ENCODE measurements at places on chromosomes 12 and 14. TPM values are rescaled to one million over a fixed set of nuclear protein-coding genes. Genes with fewer than 3 reads are reported as not detected.

GRCh38 chr14:50117456-50117855 is 1.1 kb upstream of the VCPKMT start:
- DNase-seq = no peak

DNA sequence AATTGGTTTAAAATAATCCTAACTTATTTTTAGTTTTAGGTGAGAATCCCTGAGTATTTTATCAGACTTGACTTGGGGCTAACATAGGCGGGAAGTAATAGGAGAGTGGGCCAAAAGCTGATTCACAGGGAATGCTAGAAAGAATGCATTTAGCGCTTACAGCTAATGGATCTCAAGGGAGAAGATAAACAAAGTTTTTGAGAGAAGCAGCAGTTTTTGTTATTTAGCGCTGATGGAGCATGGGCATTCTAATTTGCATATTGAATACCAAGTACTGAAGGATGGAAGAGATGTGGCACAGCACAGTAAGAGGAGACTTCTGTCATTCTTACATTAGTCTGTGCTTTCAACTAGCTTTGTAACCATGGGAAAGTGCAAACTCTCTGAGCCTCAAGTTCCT is 436.0 kb upstream of the FBXO33 start:
- no peak for DNase-seq

- DNase-seq = no peak
Measured at GRCh38 chr12:124436366-124436765, 131.0 kb downstream of the NCOR2 start.

- DNase-seq = no peak
Measured at GRCh38 chr12:49684310-49684854, 22.8 kb downstream of the FMNL3 start.

- no peak for DNase-seq
Measured at GRCh38 chr12:132182711-132183365, 38.6 kb downstream of the NOC4L start.

GRCh38 chr14:51208982-51209381 is 31.1 kb upstream of the TMX1 start:
- no peak for DNase-seq

DNA sequence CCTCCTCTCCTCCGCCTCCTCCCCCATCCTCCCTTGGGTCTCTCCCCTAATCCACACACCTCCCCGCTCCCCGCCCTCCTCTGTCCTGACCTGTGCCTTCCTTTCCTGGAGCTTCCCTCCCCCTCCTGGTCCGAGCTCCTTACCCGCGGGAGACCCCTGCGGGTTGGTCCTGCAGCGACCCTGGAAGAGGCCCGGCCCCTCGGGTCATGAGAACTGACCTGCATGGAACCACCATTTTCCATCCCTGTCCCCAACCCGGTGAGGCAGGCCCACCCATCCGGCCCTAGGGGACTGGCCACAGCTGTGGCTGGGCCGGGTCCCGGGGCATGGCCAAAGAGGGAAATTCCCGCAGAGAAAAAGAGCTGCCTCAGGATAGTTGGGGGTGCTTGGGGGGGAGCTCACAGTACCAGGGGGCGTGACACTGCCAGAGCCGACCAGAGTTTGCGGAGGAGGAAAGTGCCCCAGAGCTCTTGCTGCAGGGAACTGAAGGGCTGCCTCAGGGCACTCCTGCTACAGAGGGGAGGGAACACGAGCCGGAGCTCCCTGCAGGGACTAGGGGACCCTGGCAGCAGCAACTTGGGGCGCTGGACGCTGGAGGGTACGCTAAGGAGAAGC is 613 bp downstream of the ARHGEF40 start:
- DNase-seq = no peak

GRCh38 chr14:48690349-48690748 is 895.8 kb downstream of the RPS29 start:
- DNase-seq = no peak

DNA sequence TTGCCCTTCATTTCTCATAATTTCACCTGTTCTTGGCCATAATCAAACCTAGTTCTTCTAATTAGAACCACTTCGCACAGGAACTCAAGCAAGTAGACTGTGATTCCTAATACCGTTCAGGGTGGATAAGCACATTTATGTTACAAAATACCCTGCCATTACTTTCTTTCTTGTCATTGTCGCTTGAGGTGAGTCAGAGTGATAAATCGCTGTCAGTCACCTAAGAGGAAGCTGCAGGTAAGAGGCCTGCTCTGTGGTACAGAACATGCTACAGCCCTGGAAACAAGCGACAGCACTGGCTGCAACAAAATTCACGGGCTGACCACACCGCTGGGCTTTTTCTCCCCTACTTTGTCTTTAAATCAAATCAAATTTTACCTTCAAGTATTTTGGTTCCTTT is 218.2 kb downstream of the ANO6 start:
- DNase-seq = no peak

DNA sequence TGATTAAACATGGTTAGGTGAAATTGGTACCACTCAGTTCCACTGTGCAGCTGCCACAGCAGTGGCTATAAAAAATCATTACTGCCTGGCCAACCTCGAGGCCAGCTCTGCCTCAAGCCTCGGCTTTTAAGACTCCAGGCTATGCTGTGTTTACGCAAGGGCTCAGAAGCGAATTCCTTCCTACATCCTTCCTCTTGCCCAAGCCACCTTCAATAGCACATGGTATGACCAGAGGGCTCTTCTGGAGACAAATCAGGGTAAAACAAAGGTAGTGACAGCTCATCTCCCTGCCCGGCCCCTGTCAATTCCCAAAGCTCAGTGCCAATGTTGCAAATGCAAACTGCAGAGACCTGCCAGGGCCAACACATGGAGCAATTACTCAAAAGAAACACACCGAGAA is 31.9 kb downstream of the NUAK1 start:
- no peak for DNase-seq

DNA sequence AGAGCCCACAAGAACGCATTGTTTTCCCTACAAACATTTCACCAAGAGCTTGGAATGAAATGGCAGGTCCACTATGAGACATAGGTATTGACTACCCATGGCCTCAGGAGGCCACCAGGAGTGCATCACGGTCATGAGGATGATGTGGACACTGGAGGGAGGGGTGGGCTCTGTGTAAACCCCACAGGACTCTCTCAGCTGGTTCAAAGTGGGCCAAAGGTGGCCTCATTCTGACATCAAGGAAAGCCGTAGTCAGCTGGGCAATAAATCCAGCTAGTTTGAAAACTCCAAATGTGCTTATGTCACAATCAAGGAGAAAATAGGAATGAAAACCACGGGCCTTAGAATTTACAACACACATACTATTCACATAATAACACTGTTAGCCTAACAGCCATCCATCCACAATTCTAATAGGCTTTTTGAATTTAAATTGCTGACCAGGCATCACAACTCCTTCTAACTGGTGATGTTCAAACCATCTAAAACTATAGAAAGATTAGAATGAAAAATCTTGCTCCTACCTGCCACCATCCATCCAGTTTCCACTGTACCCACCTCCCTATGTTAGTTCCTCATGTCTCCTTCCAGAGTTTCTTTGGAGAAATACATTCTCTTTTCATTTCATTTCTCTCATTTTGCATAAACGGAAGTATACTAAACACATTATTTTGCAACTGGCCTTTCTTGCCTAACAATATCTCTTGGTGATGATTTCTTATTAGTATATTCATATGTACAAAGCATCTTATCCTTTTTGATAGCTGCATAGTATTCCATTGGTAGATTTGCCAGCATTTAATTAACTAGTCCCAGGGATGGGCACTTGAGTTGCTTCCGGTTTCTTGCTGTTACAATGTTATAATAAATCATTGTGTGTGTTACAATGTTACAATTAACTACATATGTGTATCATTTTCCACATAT is 21.5 kb downstream of the CMKLR1 start:
- no peak for DNase-seq

Gene FBLN5
- total RNA-seq = 0.83 TPM

Gene NPFF
- not detected for total RNA-seq

Gene KRT72
- total RNA-seq = 0.11 TPM

Gene KLRC2
- total RNA-seq = 0.94 TPM

All from activated T-cell treated with anti-CD3 and anti-CD28 coated beads, Interleukin-2, amount 50 U/mL, for 4 hours (primary cell).